ENCODE measurements at places on chromosomes 5 and 9. TPM values are rescaled to one million over a fixed set of nuclear protein-coding genes. Genes with fewer than 3 reads are reported as not detected.

CXCL14 gene
- total RNA-seq: 45.3 TPM

FUT7 gene
- not detected for total RNA-seq

C5orf52 gene
- total RNA-seq: not detected

QRFP gene
- not detected for total RNA-seq

TSSK1B gene
- total RNA-seq: not detected

PCDHB6 gene
- 1.5 TPM for total RNA-seq
